ENCODE measurements at places on chromosomes 4 and X.

DNA sequence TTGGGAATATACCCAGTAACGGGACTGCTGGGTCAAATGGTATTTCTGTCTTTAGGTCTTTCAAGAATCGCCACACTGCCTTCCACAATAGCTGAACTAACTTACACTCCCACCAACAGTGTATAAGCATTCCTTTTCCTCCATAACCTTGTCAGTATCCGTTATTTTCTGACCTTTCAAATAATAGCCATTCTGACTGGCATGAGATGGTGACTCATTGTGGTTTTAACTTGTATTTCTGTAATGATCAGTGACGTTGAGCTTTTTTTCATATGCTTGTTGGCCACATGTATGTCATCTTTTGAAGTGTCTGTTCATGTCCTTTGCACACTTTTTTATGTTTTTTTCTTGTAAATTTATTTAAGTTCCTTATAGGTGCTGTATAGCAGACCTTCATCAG lies 81.2 kb downstream of the ADAM29 start:
- H3K4me1 ChIP-seq, result no peaks in the 10 kb centered on the region
- no peak for DNase-seq
- H3K27me3 ChIP-seq, result no peaks in the 10 kb centered on the region
- H3K4me3 ChIP-seq, result no peak overlapping the region
- H3K36me3 ChIP-seq, result no peaks in the 10 kb centered on the region

DNA sequence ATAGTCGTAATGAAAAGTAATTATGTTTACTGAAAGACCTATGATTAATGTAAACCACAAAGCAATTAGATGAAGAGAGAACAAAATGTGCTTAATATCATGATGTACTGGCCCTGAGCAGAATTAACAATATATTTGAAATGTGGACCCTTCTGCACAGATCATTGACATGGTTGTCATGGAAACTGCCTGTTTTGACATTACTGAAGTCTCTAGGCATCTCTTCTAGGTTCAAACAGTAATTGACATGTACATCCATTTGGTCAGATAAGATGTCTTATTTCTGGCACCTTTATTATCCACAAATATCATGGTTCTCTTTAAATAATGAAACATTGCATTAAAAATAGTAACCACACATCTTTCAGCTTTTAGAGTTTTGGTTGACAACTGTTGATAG lies 251.7 kb upstream of the GNPDA2 start:
- no peaks in the 10 kb centered on the region for H3K27me3 ChIP-seq
- no peaks in the 10 kb centered on the region for H3K4me1 ChIP-seq
- H3K36me3 ChIP-seq, result no peaks in the 10 kb centered on the region
- no peak overlapping the region for H3K27ac ChIP-seq

DNA sequence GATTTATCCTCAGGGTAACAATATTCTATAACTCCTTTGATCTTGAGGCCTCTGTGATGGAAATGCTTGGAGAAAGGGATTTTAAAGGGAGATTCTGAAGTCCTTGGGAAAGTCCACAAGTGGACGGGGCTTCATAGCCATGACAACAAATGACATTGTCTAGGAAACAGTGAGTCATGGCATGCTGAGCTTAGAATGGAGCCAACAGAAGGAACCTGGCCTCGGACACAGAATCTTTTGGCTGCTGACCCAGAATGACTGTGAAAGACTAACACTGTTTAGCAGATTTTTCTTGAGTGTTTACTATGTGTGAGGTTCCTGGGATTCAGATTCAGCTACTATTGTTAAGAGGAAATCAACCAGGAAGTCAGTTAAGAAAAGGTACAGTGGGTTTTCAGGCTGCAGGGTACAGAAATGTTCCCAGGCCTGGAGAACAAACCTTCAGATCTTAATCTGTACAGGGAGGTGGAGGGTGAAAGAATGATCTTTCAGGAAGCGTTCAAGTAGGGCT lies 18.1 kb upstream of the CXCL2 start:
- H3K36me3 ChIP-seq, result no peaks in the 10 kb centered on the region
- H3K4me1 ChIP-seq, result no peaks in the 10 kb centered on the region
- no peaks in the 10 kb centered on the region for H3K27me3 ChIP-seq
- H3K27ac ChIP-seq, result no peak overlapping the region
- H3K4me3 ChIP-seq, result no peak overlapping the region

DNA sequence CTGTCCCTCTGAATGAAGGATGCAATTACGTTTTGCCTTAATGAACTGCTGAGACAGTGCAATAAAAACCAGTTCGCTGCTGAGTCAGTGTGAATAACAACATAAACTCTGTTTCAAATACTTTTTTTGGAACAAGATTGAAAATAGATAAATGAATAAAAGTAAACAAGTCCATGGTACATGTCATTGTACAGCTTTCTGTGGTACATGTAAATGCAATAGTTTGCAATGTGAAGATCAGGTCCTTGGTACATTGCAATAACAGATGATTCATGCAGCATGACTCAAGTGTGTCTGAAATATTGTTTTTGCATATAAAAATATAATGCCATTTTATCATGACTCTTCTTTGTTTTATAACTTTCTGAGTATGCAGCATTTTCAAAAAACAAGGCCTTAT lies 193.4 kb upstream of the PACRGL start:
- no peaks in the 10 kb centered on the region for H3K4me1 ChIP-seq
- no peaks in the 10 kb centered on the region for H3K27me3 ChIP-seq
- DNase-seq, result no peak
- H3K4me3 ChIP-seq, result no peak overlapping the region

DNA sequence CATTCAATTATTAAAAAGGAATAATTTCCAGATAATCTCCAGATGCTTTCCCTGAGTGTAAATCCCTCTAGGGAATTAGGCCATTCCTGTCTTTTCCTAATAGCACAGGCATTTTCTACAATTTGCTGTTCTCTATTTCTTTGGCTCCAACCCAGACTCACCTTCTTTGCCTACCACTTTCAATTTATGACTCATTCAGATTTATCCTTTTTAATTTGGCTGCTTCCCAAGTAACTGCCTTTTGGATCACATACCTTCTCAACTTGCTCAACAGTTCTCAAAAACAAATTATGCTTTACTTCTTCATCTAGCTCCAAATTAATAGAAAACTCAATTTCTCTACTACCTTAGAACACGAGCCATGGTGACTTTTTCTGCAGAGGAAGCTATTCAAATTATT lies 1166.3 kb upstream of the PCDH7 start:
- no peak for DNase-seq
- H3K36me3 ChIP-seq, result no peaks in the 10 kb centered on the region
- H3K27ac ChIP-seq, result no peak overlapping the region
- no peaks in the 10 kb centered on the region for H3K4me1 ChIP-seq

DNA sequence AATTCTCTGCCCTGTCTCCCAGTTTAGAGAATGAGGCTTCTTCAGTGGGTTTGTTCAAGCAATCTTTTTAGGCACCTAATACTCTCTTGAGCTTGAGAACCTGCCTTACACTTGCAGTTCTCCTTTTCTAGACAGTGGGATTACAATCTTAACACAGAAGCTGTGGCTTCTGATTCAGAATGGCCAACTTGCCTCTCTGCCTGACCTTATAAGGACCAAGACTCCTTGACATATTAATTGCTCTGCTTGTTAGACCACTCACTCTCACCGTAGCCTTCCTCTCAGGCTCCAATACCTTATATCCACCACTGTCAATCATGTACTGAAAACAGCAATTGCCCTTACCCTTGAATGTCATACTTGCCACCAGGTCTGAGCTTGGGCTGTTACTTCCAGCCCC lies 338.7 kb upstream of the MAOA start:
- no peak overlapping the region for H3K4me3 ChIP-seq
- H3K4me1 ChIP-seq, result peaks cover 5% of the 10 kb centered on the region
- no peak for DNase-seq
- no peaks in the 10 kb centered on the region for H3K27me3 ChIP-seq

All from activated naive CD8-positive, alpha-beta T cell treated with anti-CD3 and anti-CD28 coated beads, Interleukin-2, amount 50 U/mL, for 24 hours (primary cell).